ENCODE measurements at places on chromosomes 3 and 15.

GRCh38 chr15:98942431-98942830, 65.2 kb downstream of the PGPEP1L start:
- DNase-seq: no peak

GRCh38 chr3:170801597-170801996, 68.4 kb downstream of the RPL22L1 start:
- DNase-seq: no peak

- no peak for DNase-seq
Observed at GRCh38 chr3:73874606-73875369, 250.0 kb upstream of the PDZRN3 start.

DNA sequence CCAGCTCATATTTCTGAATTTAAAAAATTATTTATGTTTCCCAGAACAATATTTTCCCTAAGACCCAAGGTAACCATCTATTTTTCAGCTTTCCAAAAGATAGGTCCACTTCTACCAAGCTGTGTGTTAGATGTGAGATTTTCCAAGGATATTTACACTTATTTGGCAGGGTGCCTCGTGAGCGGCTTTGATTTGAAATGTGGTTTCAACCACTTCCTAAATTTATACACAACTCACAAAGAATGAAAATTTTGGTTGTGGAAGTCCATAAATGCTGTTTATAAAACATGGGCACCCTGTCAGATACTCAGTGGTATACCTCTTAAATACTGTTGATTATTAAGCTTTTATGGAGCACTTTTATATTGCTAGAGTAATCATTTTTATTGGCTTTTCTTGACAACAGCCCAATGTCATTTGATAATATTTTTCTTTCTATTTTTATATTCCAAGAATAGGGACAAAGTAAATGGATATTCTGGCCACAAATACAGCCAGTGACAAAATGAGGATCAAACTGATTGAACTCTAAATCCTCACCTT, 57.6 kb downstream of the GAP43 start:
- no peak for DNase-seq

DNA sequence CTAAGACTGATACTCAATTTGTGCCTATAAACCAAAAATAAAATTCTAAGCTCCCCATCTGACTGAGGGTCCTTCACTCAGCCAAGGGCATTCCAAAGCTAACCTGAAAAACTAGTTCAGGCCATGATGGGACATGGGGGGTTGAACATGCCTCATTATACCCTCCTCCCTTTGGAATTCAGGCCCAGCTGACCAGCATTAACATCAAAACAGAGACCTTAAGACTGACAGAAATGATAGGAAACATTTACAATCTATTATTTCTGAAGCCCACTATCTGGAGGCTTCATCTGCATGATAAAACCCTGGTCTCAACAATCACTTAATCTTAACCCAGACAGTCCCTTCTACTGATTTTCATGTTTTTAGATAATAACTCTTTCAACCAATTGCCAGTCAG, 140.4 kb downstream of the ANO10 start:
- DNase-seq: no peak

- no peak for DNase-seq
Observed at GRCh38 chr3:161598639-161599038, 102.0 kb downstream of the OTOL1 start.
